Activated T-cell treated with anti-CD3 and anti-CD28 coated beads for 24 hours (primary cell): ENCODE measurements at places on chromosomes 3 and 15.

- no peak for DNase-seq
Observed at GRCh38 chr3:160450846-160451245, 1.3 kb upstream of the TRIM59 start.

- DNase-seq = no peak
Observed at GRCh38 chr3:39757307-39757706, 52.1 kb upstream of the MYRIP start.

- DNase-seq = peak; percentile 33
Observed at GRCh38 chr3:196641333-196642054, 2.0 kb downstream of the NRROS start.

- DNase-seq = no peak
Observed at GRCh38 chr3:189792046-189792929, 161.1 kb downstream of the TP63 start.

DNA sequence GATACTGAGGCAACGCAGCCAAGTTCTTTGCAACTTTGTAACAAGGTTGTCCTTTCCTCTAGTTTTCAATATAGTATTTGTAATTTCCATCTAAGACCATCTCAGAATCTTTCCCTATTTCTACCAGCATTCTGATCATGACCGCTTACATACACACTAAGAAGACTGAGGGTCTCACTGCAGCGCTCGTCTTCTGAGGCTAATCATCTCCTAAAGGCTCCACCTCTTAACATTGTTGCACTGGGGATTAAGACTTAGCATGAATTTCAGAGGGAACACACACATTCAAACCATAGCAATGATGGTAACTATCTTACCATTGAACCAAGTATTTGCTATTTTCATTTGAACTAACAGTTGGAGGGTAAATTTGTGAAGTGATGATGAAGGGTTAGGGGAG lies 463.3 kb upstream of the CCDC54 start:
- DNase-seq = no peak

DNA sequence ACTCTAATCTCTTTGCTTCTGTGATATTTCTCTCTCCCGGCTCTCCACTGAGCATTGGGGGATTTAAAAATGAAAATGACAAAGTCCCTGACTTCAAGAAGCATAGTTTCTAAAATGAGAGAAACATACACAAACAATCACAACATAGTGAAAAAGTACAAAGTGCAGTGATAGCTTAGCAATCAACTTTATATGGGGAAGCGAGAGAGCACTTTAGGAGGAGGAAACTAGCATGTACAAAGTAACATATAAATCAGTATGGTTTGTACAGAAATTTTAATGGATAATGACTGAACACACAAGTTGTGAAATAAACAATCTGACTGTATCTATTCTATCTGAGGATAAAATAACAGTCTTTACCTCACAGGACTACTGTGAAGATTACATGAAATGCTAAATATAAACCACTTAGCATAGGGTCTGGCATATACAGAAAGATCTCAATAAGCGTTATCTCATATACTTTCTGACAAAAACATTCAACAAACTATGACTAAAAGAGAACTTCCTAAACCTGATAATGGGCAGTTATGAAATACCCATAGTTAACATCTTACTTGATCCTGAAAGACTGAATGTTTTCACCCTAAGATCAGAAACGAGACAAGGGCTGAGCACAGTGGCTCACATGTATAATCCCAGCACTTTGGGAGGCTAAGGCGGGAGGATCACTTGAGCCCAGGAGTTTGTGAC lies 61.2 kb downstream of the PEAK1 start:
- no peak for DNase-seq

DNA sequence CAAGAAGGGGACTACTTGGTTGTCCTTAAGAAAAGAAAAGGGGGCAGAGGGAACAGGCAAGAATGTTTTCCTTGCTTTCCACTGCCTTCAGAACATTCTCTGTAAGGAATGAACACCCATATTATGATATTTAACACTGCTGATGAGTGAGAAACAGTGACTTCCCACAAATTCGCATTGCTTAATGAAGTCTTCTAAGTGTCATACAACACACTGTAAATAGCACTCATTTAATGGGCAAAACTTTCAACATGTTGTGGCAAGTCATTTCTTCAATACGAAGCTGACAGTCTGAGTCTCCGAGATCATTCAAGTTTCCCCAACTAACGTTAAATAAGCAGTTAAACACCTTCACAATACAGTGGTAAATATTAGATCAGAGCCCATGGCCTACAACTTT lies 464.4 kb downstream of the SHQ1 start:
- no peak for DNase-seq

DNA sequence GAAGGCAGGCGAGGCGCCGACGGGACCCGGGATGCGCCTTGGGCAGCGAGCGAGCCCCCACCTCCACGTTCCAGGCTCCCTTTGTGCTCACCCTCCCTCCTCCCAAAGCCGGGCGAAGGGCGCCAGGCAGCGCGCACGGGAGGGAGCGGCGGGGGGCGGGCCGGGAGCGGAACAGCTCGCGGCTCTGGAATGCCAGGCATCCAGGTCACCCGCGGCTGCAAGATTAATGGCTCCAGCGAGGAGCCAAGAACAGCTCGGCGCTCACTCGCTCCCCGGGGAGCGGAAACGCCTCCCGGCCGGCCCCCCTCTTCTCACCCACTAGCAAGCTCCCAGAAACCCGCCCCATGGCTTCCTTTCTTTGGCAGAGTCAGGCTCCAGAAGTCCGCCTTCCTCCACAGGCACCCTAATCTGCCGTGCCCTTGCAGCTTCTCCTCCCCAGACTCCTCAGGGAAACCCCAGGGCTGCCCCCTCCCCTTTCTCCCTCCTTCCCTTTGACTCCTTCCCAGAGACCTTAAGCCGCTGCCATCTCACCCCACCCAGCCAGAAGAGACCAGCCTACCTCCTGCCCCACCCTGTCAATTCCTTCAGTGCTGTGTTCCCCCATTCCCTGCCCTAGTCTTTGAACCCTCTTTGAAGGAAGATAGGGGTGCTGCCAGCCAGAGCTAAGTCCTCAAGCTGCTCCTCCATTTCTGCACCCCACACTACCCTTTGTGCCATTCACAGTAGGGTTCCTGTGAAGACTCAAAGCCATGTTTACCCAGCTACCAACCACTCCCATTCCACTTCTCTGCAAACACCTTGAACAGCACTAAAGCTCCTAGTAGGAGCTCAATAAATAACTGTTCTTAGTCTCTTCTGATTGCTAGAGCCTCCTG lies 9.9 kb downstream of the AMOTL2 start:
- no peak for DNase-seq

DNA sequence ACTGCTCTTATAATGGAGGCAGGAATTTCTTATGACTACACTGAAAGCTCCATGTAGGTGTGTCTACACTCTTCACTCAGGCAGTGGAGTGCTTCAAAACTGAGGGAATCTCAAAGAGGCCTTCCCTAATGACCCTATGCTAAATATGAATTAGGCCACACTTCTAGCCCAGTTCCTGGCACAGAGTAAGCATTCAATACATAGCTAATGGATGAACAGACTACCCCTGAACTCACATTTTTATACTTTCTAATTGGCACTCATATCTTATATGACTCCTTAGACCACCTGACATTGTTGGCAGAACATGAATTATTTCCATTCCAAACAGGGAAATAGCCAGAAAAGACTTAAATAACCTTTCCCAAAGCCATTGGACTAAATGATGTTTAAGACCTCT lies 3.4 kb downstream of the RARRES1 start:
- DNase-seq = no peak

DNA sequence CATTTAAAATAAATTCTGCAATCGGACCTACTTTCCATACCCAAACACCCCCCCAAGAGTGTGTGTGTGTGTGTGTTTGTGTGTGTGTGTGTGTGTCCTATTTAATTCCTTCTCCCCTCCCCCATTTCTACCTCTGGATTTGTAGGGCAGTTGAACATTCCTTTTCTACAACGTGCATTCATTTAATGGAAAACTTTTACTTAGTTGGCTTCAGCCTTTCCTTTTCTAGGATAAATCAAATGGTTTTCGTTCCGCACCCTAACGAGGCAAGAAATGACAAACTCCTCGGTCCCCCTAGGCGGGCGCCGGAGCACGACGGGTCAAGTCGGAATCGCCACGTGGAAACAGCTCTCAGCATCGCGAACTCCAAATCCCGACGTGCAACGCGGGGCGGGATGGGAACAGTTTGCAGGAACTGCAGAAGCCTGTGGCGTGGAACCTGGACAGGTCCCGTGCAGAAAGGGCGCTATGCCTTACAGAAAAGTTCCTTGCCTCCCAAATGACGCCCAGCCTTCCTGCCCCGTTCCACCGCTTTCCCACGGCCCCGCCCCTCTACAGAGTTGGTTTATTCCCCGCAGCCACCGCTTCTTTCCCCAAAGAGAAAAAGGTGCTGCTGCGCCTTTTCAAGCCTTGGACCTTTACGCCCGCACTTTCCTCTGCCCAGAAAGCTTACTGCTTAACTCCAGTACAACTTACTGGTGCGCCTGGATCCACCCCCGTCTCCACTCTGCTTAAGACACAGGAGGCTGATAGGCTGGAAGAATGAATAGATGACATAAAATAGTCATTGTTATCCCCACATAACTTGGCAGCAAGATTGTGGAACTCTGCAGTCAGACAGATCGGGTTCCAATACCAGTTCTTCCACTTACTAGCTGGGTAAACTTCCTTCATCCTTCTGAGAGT lies 1.1 kb upstream of the EIF2B5 start:
- peak; percentile 62 for DNase-seq

DNA sequence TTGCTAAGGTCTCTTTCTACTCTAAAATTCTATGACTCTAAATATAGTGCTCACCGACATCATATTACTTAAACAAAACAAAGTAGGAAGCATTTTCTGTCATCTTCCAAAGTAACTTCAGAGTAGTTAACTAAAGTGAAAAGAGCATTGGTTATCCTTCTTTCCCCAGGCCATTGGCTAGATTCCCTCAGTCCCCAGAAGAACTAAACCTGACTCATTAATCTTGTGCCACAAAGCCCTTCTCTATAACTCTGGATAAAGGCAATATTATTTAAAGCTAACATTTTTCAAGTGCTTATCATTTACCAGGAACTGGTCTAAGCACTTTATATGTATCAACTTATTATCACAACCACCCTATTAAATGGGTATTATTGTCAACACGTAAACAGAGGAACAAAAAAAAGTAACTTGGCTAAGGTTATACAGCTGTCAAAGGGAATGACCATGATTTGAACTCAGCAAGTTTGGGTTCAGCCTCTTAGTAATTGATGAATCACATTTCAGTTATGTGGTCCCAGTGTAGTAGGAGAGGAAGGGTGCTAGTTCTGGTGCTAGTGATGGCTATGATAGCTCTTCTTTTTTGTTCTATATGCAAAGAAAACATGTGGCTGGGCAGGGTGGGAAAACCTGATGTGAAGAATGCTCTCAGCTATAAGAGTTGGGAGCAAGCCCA lies 304.9 kb downstream of the FGF12 start:
- no peak for DNase-seq

DNA sequence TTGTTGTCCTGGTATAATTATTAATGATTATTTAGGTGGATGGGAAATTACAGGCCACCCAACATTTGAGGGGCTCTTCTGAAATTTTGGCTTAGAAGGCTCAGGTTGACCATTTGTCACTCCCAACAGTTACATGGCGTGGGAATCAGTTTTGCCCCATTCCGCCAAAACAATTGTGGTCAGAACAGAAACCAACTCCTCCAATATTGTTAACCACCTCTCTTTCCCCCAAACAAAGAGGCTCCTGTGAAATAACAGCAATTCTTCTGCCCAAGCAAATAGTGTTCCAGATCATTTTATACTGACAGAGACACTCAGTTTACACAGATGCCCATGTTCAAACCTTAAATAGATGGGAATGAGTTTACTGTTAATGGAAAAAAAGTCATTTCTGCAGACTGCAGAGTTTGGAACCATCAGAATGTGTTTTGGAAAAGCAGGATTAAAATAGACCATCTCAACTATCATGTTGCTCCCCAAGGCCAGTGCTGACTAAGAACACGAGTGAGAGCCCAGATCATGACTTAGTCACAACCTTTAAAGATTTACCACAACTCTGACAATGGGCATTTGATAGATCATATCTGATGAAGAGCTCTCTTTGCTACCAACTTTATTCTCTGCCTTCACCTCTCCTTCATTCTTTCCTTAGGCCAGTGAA lies 102.1 kb downstream of the DUT start:
- no peak for DNase-seq

- DNase-seq = no peak
Observed at GRCh38 chr3:163384383-163384782, 1693.9 kb downstream of the SI start.

GRCh38 chr3:195296662-195297061 lies 25.7 kb upstream of the XXYLT1 start:
- DNase-seq = no peak

DNA sequence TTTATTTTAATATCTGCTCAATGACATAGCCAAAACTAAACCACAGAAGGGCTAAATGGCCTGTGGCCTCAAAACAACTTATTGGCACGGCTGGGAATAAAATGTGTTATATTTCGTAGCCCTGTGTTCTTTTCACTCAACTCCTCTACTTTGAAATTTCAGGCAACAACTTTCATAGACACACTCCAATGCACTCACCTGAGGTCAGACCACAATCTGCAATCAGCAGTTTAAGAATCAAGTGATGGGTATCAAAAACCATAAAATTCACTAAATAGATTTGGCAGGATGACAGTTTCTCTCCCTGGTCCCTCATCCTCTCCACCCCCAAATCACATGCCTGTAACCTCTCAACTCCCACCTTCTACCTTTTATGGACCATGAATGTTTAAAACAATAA lies 2.0 kb upstream of the CD200R1 start:
- no peak for DNase-seq

GRCh38 chr3:123660900-123661299 lies 76.0 kb upstream of the HACD2 start:
- no peak for DNase-seq

- no peak for DNase-seq
Observed at GRCh38 chr15:77014132-77015081, 19.5 kb downstream of the PSTPIP1 start.

DNA sequence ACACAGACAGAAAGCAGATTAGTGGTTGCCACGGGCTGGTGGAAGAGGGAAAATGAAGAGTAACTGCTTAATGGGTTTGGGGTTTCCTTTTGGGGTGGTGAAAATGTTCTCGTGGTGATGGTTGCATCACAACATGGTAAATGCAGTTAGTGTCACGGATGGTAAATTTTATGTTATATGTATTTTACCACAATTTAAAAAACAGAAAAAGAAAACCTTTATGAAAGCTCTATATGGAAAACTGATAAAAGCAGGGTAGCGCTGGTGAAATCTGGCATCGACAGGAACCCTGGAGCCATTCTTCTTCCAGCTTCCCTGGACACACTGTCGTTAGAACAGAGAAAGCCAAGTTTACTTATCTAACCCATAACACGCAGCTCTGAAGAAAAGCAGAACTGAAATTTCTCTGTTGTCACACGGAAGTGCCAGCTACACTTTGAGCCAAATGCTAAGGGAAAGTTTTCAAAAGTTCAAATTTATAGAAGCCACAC lies 287.7 kb upstream of the NR2F2 start:
- DNase-seq = no peak

- DNase-seq = no peak
Observed at GRCh38 chr15:34644851-34645250, 61.4 kb upstream of the GOLGA8B start.
